ENCODE measurements at places on chromosomes 4 and X. TPM values are rescaled to one million over a fixed set of nuclear protein-coding genes. Genes with fewer than 3 reads are reported as not detected.
A peak's percentile ranks its signal among the peaks of the same experiment; 100 is the strongest.

GRCh38 chr4:6557185-6557584 lies 17.8 kb upstream of the MAN2B2 start:
- no peak for DNase-seq

DNA sequence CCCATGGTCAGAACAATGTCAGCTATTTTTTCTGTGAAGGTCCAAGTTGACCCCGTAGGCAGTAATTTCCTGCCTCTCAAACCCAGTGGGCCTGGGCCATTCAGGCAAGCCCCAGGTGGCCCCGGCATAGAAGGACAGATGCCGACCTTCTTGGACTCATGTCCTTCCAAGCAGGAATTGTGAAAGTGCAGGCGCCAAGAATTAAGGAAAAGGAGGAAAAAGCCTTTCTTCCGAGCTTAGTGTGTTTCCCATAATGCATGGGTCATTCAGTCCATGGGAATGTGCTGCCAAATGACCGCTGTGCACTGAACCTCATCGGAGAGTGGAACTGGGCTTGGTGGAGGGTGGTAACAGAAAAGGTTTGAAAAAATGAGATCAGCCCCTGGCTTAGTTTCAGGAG lies 196.5 kb upstream of the HS3ST1 start:
- no peak for DNase-seq

- DNase-seq, result no peak
Observed at GRCh38 chrX:49137492-49137891, 14.0 kb upstream of the GPKOW start.

DNA sequence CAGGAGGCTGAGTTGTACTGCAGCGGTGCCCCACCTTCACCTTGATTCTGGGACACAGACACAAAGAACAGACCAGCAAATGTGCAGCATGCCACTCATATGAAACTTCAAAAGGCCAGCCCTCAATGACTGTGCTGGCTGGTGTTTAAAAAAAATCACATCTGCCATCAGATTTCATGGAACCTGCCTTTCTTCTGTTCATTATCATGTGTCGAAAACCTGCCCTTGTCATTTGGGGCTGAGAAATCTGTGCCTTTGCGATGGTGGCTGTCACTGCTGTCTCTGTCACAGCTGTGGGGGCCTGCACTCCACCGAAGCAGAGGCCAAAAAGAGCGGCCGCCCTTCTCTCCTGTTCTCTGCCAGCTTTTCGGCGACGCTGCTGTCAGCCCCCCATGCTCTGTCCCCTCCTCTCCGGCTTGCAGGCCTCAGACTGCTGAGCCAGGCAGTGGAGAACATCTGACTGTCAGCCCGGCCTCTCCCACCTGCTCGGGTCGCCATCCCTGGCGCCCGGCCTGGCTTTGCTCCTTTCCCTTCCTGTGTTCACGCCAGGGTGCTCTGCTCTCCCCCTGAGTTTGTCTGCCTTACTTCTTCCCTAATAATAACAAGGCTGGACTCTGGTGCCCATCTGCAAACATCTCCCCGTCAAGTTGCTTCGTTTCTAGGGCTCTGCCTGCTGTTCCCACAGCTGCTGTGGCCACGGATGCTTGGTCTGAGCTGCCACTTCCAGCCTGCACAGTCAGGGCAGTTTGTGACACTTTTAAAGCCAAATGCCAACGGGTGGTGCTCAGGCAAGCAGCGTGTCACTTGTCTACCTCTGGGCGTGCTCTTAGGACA lies 355.2 kb downstream of the UNC5C start:
- DNase-seq, result no peak

DNA sequence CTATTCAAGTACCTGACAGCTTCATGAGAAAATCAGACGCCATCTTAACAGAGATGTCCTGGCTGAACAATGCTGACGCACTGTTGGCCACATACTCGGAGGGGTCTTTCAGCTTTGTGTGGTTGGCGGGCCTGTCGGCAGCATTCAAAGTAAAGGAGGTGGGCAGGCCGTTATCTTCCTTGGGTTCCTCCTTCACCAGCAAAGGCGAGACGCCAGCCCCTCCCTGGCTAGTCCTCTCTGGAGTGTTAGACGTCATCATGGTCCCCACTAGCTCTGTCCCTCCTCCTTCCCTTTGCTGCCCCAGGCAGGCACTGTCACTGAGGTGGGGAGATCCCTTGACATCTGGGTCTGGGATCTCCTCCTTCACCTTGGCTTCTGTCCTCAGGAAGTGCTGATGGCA lies 53.0 kb downstream of the ZNF827 start:
- DNase-seq, result no peak

DNA sequence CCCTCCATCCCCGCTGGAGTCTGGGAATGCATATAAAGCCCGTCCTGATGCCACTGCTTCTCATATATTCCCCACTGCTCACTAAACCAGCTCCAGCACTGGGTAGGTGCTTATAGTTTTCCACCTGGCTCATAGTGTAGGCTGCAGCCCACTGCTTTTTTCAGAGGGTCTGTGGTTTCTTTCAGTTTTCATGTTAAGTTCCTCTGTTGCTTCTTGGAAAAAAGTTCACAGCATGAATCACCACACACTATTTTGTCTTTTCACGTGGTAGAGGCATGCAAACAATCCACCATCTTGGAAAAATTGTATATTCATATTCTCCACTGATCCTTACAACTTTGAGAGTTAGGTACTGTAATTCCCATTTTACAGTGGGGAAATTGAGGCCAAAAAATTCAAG lies 39.4 kb downstream of the DCLK2 start:
- DNase-seq, result no peak

DNA sequence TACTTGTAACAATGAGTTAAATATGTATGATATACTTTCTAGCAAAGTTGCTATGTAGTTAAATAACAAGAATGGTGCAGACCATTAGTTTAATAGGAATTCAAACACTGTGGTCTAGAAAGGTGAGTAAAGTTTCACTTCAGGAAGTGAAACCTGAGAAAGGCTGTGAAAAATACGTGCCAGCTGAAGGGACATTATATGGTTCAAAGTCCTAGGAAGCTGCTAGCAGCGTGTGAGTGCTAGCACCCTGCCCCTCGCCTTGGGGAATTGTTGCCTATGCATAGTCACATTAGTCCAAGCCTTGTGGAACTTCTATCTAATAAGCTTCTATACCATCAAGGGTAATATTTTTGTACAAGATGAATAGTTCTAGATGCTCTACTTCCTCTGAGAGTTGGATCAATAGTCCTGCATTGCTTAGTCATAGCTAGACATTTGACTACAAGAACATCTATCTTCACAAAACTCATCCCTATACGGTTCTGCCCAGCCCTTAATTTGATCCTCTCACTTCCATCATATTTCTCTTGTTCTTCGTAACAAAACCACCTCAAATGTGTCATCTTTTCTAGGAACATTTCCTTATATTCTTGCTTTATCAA lies 45.8 kb upstream of the ARSJ start:
- no peak for DNase-seq

DNA sequence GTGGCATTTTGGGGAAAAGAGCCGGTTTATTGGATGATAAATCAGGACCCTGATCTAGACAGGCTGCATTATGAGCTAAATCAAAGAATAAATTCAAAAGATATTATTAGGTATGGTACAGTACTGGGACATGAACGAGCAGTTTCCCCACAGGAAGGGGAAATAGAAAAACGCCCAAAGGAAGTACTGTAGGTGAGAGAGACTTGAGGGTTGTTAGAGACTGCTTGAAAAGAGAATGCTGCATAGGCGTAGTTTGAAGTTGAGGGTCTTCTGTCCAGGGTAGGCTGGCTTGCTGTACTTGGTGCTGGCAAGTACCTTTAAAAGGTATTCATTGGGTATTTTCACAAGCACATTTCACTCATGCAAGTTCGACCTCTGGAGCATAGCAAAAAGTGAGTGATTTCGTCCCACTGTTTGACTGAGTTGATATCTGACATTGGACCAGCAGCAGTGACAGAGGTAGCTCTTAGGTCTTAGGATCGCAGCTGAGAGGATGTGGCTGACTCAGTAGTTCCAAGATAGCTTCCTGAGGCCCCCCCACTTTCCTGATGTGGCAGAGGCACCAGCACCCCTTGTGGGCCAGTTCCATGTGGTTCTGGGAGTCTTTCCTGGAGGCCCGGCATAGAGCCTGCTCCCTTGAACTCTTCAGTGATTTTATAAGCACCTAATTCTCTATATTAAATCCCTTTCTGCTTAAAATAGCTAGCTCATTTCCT lies 64.3 kb downstream of the TMEM131L start:
- DNase-seq, result peak; percentile 36

- DNase-seq, result no peak
Observed at GRCh38 chr4:45004847-45005565, 278.6 kb upstream of the GNPDA2 start.

DNA sequence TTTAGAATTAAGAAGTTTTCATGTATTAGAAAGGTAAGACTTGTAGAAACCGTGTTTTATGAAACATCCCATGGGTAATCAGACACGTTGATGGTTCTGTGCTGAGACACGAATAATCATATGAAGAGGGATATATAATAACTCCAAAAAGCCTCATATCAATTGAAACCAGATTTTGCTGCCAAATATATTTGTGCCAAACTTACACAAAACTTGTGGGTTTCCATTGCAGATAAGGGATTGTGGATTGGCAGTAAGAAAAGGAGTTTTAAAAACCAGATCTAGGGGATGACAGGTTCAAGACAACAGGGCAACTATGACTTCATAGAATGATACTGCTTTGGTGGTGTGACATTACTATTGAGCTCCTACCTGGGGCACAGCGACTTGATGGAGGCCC lies 616.1 kb downstream of the BCOR start:
- DNase-seq, result no peak

DNA sequence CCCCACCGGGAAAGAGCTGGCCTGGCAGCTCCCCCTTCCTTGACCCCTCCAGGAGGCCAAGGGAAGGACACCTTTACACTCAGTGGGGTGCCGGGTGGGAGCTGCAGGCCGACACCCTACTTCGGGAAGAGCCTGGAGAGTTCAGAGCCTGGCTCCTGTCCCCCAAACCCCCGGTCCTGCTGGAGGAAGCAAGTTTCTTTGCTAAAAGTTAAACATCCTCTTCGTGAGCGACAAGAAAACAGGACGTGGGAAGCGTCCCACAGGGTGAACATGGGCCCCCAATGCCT lies 2.4 kb upstream of the FTSJ1 start:
- DNase-seq, result no peak

SH2D1A gene
- total RNA-seq, result 47.1 TPM

NEIL3 gene
- 29.2 TPM for total RNA-seq

C4orf51 gene
- not detected for total RNA-seq

Measured in activated T-cell treated with anti-CD3 and anti-CD28 coated beads, Interleukin-2, amount 50 U/mL, for 72 hours (primary cell).